Stimulated activated CD8-positive, alpha-beta memory T cell treated with anti-CD3 and anti-CD28 coated beads, Interleukin-4, amount 100 ng/mL, for 4 hours (primary cell): ENCODE measurements at places on chromosomes 12 and 14.

DNA sequence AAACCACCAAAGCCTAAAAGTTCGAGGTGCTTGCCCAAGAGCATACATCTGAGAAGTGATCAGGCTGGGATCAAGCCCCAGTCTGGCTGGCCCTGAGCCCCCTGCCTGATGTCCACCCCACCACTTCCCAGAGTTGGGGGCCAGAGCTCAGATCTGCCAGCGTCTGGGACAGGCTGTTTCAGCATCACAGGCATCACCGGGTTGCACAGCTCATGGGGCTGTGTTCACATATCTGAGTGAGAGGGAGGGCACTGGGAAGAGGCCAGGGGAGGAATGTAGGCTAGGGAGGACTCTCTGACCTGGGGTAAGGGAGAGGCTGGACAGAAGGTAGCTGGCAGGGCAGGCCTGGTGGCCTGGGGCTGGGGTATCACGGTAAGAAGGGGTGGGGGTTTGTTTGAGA lies 6.0 kb downstream of the TGM1 start:
- no peak for DNase-seq

DNA sequence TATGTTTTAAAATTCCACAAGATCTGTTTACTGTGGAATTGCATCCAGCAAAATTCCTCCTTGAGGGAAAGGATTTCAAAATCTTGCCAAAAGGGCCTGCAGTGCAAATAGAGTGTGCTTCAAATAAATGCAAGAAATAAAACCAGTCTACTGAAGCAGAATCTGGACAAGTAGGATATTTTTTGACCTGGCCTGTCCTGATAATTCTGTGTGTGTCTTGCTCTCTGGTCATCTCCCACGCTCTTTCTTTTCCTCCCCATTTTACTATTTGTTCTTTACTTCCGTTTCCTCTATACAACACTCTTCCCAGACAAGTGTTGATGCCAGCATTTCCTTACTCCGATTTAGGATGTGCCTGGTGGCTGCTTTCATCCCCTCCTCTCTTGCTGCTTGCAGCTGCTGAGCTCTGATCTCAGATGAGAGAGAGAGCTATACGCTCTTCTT lies 115.9 kb downstream of the GPR135 start:
- no peak for DNase-seq

- DNase-seq, result no peak
These were observed 21.7 kb upstream of the CTDSP2 start for GRCh38 chr12:57868221-57868620.

GRCh38 chr12:89653-90052 lies 23.1 kb downstream of the IQSEC3 start:
- DNase-seq, result no peak

DNA sequence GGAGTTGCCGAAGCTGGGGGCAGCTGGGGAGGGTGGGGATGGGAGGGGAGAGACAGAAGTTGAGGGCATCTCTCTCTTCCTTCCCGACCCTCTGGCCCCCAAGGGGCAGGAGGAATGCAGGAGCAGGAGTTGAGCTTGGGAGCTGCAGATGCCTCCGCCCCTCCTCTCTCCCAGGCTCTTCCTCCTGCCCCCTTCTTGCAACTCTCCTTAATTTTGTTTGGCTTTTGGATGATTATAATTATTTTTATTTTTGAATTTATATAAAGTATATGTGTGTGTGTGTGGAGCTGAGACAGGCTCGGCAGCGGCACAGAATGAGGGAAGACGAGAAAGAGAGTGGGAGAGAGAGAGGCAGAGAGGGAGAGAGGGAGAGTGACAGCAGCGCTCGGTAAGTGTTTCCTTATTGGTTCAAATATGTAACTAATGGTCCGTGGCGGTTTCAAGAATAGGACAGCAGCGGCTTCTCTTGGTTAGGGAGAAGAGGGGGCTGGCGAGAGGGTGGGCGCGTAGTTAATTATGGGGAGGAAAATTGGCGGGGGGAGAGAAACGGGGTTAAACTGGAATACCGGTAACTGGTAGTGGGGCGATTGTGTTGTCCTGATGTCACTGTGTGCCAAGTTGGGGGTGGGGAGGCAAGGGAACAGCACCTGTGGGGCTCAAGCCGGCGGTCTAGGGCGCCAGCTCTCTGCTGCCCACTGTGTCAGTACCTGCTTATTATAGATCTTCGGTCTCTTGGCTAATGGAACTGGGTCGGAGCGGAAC lies 8.4 kb downstream of the HOXC8 start:
- DNase-seq, result no peak

GRCh38 chr12:19205120-19205519 lies 75.6 kb downstream of the PLEKHA5 start:
- no peak for DNase-seq

- no peak for DNase-seq
These were observed 36.1 kb upstream of the CCDC88C start for GRCh38 chr14:91453744-91454143.

- DNase-seq, result no peak
These were observed 1682.8 kb upstream of the FLRT2 start for GRCh38 chr14:83847102-83847501.

- no peak for DNase-seq
These were observed 261.4 kb downstream of the GRIN2B start for GRCh38 chr12:13719986-13720385.

GRCh38 chr12:27785882-27786570 lies 6.0 kb upstream of the MANSC4 start:
- DNase-seq, result no peak

DNA sequence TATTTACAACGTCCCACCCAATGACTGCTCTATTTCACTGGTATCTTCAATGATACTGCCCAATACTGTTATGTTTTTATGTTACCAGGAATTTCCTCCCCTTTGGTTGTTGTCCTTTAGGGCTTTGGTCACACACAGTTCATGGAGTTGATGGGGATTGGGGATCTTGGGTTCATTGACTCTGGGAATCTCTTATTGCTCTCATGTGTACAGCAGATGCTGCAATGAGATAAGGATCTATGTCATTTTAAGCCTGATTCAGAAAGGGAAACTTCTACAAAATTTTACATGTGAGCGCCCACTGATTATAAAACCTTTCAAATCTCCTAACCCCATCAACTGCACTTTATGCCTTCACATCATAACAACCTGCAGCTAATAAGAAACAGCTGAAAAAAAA lies 67.2 kb downstream of the FAR2 start:
- DNase-seq, result no peak

GRCh38 chr12:50771409-50771808 lies 7.5 kb downstream of the ATF1 start:
- no peak for DNase-seq

DNA sequence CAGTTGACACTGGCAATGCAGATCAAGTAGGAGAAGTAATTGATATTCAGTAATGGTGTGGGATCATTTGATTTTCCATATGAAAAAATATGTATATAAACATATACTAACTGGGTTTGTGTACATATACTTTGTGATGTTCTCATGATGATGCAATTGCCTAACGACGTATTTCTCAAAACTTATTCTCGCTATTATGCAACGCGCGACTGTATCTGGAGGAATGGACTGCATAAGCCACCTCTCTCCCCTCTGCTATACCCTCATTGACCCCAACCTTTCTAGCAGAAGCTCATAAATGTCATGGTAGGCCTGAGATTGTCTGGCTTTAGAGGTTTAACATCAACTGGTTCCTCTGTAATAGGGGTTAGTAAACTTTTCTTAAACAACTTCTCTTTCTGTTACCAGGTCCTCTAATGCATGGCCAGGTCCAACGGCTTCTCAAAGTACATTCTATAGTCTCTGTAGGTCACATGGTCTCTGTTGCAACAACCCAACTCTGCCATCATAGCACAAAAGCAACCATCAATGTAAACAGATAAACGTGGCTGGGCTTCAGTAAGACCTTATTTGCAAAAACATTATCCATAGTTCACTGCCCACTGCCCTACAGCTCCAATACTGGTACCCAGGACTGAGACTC lies 59.3 kb downstream of the FOXN3 start:
- DNase-seq, result no peak

- no peak for DNase-seq
These were observed 54.2 kb downstream of the FNTB start for GRCh38 chr14:65040666-65041433.

DNA sequence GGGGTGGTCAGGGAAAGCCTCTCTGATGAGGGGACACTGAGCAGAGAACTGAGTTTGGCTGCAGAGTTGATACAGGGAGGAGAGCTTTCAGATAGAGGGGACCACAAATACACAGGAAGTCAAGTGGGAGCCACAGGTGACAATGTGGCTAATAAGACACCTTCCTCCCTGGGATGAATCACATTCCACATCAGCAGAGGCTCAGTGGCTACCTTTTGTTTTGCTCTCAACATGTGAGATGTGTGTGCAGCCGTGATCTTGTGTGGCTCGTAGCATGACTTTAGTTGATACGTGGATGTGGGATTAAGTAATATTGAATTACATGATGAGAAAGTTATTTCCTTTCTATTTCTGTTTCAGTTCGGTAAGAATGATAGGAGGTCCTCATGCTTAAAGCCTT lies 7.5 kb downstream of the CRADD start:
- no peak for DNase-seq

DNA sequence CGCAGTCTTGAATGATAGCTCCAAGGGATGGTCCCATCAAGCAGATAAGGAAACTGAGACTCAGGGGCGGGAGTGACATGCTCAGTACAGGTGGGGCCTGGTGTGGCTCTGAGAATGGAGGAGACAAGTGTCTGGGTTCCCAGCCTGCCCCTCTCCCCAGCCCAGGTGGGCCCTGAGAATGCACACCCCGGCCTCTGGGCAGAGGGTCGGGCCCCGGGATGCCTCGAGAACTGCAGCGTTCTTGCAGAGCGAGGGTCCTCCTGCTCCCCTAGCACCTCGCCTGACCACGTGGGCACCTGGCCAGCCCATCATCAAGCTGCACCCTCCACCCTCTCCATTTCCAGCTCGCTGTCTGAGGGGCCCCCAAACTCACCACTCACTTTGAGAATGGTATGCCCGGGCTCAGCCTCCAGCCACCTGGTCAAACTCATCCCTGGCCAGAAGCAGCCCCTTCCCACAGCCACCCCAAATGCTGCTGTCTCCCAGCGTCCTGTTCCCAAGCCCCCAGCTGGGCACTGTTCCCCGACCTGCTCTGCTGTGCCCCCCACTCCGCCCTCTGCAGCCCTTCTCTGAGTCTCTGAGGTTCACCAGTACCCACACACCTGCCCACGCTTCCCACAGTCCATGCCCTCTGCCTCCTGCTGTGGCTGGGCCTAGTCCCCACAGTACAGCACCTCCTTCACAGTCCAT lies 44.3 kb downstream of the CYP46A1 start:
- no peak for DNase-seq

DNA sequence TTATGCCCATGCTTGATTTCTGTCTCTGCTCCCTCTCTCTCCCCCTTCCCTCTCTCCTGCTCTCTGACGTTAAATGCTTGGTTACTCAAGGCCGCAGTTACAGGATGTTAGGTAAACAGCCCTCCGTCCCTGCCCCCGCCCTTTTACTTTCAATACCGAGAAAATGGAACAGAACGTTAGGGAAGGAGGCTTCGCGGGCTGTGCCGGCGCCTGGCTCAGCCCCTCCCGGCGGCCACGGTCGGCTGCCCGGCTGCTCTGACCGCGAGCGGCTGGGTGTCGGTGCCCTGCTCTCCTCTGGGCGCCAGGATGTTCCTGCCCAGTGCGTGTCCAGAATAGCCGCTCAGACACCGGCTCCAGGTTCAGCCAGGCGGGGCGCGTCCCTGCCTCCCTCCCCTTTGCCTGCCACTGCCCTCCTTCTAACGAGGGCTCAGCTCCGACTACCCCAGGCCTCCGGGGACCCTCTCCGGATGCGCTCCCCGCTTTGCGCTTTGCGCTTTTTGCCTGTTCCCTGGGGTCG lies 166.1 kb downstream of the ADCK1 start:
- DNase-seq, result no peak
